ENCODE measurements at places on chromosomes 4 and X.

- DNase-seq: no peak
Observed at GRCh38 chr4:148072789-148073188, 340.9 kb downstream of the ARHGAP10 start.

- DNase-seq: no peak
Observed at GRCh38 chr4:184936071-184936470, 82.2 kb upstream of the HELT start.

GRCh38 chr4:15031993-15032675 lies 29.9 kb downstream of the CPEB2 start:
- no peak for DNase-seq

GRCh38 chr4:88041626-88042025 lies 34.2 kb downstream of the PKD2 start:
- no peak for DNase-seq

GRCh38 chr4:123353656-123354055 lies 42.9 kb upstream of the SPRY1 start:
- no peak for DNase-seq

GRCh38 chr4:117210551-117210950 lies 125.2 kb upstream of the TRAM1L1 start:
- no peak for DNase-seq

- peak; percentile 20 for DNase-seq
Observed at GRCh38 chr4:128810331-128810870, 901 bp downstream of the JADE1 start.

- no peak for DNase-seq
Observed at GRCh38 chrX:100710816-100711215, 21.1 kb downstream of the SYTL4 start.

DNA sequence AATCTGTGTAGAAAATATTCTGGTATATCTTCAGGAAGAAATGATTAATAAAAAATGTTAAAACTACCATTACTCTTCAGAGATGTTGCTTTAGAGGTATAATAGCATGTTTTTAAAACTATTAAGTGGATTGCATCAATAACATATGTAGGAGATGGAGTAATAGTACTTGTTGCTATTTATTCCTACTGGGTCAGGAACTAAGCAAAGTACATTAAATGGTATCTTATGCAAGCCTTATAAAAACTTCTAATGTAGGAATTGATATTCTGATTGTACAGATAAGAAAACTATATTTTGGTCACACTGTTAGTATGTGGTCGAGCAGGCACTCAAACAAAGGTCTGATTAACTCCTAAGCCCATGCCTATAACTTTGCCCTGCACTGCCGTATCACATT lies 31.4 kb upstream of the PDLIM5 start:
- DNase-seq: no peak

GRCh38 chrX:40385682-40386081 lies 195.1 kb upstream of the ATP6AP2 start:
- DNase-seq: no peak

DNA sequence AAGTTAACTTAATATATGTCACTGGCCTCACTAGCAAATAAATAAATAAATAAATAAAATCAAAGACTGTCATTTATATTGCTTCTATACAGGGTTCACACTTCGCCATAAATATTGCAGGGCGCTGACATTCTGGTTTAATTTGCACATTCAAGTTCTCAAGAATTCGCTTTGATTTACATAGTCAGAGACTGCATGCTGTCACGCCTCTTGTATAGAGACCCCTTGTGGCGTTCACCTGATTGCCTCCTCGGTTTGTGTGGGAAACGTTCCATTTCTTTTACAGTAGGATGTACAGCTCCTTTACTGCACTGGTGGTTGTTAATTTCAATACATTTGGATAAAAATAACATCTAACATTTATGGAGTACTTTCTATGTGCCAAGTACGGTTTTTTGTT lies 71.3 kb upstream of the ADGRG2 start:
- no peak for DNase-seq

DNA sequence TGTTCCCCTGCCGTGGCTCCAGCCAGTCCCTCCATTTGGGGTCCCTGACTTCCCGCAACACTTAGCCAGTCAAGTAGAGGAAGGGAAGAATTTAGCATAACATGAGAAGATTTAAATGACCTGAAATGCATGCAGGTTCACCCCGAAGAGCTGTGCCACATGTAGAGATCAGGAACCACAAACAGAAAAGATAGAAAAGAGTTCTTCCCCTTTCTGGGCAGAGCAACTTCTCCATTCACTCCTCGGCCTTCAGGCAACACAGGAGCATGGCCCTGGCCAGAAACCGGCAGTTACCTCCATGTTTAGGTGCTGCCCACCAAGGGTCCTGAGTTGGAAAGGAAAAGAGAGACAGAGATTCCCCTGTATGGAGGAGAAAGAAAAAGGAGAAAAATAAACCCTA lies 5.2 kb downstream of the NLRP2B start:
- no peak for DNase-seq

GRCh38 chr4:131408102-131408501 lies 1741.0 kb upstream of the PCDH10 start:
- no peak for DNase-seq

- no peak for DNase-seq
Observed at GRCh38 chrX:940691-941090, 271.8 kb downstream of the CRLF2 start.

- DNase-seq: no peak
Observed at GRCh38 chr4:7187168-7187535, 5.2 kb upstream of the SORCS2 start.

DNA sequence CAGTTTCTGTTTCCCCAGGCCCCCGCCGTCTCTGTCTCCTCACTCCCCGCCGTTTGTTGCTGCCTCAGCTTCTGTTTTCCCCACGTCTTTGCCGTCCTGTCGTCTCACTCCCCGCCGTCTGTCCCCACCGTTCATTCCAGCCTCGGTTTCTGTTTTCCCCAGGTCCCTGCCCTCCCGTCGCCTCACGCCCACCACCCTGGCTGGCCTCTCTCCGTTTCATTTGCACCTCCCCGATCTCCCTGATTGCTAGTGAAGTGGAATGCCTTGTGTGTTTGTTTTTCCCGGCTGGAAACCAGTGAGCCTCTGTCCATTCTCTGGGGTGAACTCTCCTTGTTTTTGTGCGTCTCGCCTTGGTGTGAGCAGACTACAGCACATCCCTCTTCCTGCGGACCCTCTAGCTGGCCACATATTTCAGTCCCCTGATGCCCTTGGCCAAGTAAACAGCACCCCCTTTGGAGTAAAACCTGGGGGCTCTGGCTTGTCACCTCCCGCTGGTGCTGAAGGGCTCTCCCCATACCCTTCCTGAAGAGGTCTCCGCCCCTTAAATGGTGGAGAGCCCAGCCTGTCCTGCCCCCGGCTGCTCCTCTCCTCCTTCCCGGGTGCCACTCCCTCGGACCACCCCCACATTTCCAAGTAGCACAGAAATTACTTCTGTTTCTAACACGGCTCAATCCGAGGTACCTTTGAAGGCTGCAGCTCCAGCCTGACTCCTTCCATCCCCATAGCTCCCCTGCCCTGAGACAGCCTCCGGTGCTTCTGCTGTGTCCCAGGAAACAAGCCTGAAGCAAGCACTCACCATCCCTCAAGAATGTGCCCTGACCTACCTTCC lies 13.2 kb downstream of the TMEM175 start:
- no peak for DNase-seq

GRCh38 chr4:145734031-145734430 lies 54.1 kb downstream of the C4orf51 start:
- no peak for DNase-seq

DNA sequence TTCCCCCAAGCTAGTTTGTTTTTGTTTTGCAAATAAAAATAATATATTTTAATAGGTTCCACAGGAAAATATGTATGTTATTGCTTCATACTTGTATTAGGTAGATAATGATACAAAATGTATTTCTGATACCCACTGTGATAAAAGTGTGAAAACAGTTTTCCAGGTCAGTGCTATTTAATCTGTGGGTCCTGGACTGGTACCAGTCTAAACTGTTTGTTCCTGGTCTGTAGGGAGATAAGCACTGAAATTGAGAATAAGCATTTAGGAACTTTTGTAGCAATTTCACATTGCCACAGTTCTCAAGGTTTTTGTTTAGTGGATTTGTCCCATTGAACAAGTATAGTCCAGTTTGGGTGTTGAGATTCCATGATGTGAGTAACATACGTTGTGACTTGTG lies 110.5 kb downstream of the PDLIM5 start:
- no peak for DNase-seq

DNA sequence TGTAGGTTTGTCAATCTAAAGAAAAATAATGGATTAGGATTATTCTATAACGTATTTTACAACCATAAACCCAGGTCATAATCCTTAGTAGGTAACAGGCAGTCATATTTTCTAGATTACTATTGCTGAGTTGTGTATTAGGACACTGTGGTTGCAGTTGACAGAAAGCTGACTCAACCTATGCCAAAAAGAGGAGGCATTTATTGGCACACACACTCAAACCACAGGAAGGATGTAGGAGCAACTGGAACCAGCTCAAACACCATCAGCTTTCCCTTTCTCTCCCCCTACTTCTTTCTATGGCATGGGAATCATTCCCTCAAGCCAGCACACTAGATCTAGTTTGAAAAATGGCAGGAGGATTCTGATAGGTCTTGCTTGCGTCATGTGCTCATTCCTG lies 136.4 kb upstream of the FAM9C start:
- no peak for DNase-seq

DNA sequence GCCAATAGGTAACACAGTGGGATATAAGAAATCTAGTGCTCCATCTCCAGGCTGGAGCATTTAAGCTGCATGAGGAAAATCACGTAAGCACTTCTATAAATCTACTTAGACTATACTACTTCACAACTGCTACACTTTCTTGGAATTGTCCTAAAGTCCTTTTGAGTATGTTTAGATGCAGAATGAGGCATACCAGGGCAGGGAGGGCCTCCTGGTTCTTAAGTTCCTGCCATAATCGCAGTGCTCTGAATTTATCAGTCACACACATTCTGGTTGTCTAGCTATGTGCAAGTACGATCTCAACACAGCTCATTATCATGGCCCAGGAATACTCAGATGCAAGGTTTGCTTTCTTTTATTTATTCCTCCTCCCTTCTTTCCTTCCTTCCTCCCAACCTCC lies 130.3 kb downstream of the GUCY2F start:
- DNase-seq: no peak

- no peak for DNase-seq
Observed at GRCh38 chr4:181597766-181598165, 645.4 kb upstream of the TENM3 start.

DNA sequence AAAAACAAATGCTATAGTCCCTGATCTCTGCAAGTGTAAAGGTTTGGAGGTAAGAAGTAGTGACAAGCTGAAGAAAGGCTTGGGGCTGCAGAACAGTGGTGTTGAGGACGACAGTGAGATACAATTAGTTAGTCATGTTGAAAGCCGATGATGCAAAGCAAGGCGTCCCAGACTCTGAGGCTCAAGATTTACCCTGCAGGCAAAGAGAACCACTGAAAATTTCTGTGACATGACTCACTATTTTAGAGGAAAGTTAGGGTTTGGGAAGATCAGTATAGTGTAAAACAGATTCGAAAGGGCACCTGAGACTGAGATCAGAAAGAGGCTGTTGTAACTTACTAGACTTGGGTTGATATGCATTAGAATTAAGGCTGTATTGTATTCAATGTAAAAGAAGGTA lies 281.3 kb upstream of the FTHL17 start:
- no peak for DNase-seq

DNA sequence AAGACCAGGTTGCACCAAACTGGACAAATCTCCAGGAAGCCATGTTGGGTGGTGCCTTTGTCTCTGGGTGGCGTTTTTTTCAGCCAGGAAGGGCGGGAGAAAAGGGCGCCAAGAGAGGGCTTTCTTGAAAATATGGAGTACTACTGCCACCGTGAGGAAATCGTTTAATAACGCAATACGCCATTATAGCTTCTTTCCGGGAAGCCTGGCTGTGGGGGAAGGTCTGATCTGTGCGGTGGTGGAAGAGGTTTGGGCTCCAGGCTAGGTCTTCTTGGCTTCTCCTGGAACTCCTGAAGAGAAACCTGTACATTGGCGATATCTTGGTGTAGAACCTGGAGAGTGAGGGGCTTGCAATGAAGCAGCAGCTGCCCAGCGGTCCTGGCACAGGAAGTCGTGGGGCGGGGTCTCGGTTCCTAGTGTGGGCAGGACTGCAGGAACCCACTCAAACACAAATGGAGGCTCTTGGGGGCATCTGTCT lies 202.7 kb downstream of the OR13H1 start:
- DNase-seq: no peak

DNA sequence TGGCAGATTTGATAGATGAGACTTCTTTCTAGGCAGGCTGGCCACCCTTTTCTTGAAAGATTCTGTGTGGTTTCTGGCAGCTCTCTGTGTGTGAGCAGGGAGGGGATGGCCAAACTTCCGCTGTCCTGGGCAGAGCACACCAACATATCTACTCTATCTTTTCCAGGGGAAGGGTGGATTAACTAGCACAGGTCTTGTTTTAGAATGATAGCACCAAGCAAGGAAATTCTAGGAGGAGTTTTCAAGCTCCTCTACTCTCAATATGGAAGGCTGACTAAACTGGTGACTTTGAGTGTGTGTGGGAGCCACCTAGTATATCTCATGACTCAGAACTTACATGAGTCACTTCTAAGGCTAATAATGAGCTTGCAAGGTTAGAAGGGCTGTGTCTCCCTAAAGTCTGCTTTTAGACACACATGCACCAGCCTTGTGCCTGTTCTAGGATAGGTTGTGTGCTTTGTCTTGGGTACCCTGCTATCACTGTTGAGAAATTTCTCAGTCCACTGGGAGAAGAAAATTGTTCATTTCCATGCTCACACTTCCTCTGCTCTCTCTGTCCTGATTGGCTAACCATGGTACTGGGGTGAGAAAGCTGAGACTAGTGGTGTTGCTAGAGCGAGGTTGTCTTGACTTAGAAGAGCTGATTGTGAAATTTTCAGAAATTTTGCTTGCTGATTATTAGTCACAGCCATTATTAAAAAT lies 72.9 kb downstream of the YIPF6 start:
- DNase-seq: no peak

DNA sequence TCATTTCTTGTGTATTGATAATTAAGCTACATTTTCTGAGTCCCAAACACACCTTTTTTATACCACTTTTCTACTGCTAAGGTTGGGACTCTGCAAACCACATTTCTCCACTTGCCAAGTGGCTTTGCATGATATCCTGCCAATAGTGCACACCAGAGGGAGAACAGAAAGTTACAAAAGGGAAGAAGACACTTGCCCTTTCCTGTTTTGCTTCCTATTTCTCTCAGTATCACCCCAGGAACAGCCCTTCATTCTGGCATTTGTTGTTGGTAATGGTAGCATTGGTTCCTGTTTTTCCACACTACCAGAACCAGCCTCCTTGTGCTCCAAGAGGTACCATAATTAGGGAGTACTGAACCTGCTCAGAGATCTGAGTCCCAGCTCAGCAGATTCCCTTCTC lies 87.1 kb downstream of the HDX start:
- no peak for DNase-seq

DNA sequence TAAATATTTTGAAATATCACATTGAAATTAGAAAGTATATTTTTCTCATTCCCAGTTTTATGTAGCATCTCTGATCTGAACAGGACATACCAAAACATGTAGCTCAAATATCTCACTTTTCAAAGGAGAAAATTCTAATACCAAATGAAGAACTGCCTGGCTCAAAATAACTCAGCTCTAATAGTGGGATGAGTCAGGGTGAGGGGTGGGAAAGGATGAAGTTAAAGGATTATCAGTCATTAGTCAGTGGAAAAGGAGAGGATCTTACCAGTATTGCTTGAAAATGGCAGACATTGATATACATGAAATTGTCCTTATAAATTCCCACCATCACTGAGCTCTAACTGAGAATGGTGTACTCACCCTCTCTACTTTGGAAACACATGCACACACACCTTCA lies 803.2 kb downstream of the RAPGEF2 start:
- no peak for DNase-seq

GRCh38 chr4:32061916-32062315 lies 1341.7 kb downstream of the PCDH7 start:
- no peak for DNase-seq
